NCI-H2107 (cell line): ENCODE measurements at places on chromosomes 7 and 10.

- DNase-seq = no peak
These were observed 155.8 kb downstream of the CHN2 start for GRCh38 chr7:29350351-29350750.

DNA sequence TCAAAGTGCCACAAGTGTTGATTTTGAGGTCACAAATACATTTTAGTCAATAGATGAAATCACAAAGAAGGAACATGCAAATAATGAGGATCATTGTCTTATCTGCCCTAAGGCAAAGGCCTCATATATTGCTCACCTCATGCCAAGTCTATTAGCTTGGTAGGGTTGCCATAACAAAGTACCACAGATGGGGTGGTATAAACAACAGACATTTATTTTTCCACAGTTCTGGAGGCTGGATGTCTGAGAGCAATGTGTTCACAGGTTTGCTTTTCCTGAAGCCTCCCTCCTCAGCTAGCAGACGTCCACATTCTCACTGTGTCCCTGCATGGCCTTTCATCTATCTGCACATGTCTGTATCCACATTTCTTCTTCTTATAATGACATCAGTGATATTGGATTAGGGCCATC lies 59.6 kb downstream of the RELN start:
- peak; percentile 4 for DNase-seq

DNA sequence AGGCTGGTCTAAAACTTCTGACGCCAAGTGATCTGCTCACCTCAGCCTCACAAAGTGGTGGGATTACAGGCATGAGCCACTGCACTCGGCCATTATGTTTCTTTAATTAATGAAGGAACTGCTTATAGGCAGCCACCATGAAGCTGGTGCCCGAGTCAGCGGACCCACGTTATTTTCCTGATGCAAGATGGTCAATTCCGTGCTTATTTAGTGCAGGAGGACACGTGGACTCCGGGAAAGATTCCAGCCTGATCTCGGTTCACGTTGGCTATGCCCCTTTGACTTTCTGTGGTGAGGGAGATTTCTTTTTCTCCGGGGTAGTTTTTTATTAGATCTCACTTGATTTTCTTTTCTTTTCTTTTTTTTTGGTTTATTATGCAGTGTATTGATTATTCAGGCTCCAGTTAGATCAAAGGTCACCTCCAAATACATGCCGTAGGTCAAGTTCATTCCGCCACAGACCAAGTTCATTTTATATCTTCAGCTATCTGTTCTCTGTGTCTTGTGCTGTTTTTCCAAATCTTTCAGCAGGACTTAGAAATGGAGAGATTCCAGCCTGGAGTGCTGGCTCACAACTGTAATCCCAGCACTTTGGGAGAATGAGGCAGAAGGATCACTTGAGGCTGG lies 8.3 kb downstream of the CAMK1D start:
- DNase-seq = no peak

DNA sequence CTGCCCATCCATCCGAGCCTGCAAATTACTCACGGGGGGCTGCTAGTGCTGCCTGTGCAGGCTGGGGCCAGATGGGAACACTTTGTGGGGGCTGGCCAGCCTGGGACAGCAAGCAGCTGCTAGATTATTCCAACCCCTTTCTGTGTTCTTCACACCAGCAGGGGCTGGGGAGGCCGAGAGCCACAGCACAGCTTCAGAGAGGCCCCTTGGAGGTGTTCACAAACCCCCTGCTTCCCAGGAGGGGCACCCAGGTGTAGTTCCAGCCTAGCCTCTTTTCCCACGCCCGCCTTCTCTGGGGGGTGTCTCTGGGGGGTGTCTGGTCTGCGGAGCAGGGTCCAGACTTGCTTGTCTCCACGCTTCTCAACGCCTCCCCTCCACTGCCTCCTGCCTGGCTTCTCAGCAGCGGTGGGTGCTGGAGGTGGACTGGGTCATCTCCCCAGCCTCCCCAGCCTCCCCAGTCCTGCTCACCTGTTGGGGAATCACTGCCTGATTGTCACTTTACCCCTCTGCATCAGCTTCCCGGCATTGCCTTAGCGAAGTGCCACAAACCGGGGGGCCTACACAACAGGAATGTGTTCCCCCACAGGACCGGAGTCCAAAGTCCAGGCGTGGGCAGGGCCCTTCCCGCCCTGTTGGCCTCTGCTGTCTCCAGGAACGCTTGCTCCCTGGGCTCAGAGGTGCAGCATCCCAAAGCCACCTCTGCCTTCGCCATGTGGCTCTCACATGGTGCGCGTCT lies 74.0 kb upstream of the EN2 start:
- DNase-seq = no peak

- DNase-seq = no peak
These were observed 11.0 kb downstream of the KIAA1217 start for GRCh38 chr10:24219963-24220362.

GRCh38 chr10:17712053-17712452 lies 39.9 kb upstream of the TMEM236 start:
- DNase-seq = no peak

DNA sequence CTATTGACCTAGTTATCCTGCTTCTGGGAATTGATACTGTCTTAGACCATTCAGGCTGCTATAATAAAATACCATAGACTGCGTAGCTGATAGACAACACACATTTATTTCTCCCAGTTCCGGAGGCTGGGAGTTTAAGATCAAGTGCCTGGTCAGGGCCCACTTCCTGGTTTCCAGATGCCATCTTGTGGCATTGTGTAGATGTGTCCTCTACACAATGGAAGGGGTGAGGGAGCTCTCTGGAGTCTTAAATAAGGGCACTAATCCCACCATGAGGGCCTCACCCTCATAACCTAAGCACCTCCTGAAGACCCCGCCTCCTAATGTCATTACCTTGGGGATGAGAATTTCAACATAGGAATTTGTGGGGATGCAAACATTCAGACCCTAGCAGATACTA lies 62.4 kb downstream of the SLC35B4 start:
- DNase-seq = no peak

DNA sequence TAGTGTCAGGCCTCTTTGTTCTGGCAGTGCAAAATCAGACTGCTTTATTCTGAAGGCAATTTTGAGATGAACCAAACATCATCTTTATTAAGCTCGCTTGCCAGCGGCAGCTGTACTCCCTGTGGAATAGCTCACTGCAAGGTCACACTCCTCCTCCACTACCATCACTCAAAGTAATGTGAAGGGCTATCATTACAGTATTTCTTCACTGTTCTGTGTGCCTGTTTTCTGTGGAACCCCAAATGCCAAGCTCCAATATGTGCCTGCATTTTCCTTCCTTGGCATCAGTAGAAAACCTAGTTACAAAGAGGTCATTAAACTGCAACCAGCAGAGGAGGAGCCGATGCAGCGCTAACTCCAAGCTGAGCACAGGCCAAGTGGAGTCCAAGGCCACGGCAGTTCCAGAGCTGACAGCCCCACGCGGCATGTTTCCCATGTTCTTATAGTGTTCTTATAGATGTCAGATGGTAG lies 21.4 kb downstream of the BCCIP start:
- no peak for DNase-seq

- no peak for DNase-seq
These were observed 56.9 kb upstream of the TNS3 start for GRCh38 chr7:47638679-47639315.

DNA sequence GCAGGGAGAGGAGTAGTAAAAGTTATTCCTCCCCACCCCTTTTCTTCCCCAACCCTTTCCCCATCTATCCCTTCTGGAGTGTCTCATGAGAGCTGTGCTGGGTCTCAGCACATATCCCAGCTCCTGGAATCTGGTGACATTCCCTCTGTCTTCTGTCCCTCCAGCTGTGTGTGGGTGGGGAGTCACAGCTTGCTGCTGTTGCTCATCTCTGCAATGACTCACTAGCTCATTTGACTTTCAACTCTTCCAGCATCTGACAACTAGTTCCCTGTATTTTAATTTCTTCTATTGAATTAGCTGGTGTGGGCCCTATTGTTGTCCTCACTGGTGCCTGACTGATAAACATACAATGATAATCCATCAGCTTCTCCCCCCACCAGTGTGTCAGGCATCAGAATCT lies 198.9 kb upstream of the AUTS2 start:
- DNase-seq = no peak

GRCh38 chr7:130151591-130152492 lies 53.4 kb downstream of the TMEM209 start:
- DNase-seq = no peak

GRCh38 chr10:129365767-129366402 lies 101.2 kb upstream of the MGMT start:
- no peak for DNase-seq

DNA sequence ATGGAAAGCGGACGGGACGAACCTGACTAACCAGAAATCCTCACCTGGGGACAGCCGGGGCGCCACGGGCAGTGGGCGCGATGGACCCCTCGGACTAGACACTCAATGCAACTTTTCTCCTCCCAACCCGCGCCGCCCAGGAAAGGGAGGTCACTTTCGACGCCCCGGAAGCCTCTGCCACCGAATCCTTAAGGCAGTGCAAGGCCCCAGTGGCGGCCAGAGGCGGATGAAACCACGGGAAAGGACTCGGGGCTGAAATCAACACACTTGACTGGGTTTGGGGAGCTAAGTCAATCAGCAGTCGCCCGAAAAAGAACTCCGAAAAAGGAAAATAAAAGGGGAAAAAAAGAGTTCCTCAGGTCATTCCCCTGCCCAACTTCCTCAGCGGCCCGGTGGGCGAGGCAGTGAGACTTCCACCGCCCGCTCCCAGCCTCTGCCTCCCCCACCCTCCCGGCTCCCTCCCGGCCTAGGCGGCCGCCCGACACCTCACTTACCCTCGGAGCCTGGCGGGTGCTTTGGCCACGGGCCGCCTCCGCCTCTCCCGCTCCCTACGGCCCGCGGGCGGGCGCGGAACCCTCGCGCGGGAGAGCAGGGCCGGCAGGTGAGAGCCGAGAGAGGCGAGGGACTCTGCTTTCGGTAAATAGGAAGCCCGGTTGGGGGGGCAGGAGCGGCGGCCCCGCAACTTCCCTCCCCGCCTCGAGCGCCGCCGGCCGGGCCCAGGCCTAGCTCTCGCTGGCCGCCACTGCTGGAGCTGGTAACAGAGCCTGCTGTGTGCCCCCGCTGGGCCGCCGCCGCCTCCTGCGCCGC lies 518 bp downstream of the WAPL start:
- no peak for DNase-seq

- DNase-seq = no peak
These were observed 58.2 kb downstream of the TMEM270 start for GRCh38 chr7:73918926-73919693.

DNA sequence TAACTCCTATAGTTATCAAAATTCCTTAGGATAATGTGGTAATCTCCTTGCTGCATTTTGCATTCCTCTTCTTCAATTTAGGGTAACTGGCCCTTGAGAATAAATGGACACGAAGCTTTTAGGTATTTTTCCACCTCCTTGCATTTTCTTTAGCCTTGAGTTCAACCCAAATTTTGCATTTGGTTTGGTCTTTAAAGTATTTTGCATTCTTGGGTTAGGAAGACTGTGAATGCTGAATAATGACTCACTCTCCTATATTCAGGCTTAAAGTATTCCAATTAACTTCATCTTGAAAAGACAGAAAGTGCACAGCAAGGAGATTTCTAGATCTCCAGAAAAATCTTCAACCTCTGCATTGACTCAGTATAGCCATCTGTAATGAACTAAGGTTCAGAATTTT lies 47.3 kb downstream of the TFPI2 start:
- DNase-seq = no peak

GRCh38 chr7:129332254-129333035 lies 101.8 kb upstream of the STRIP2 start:
- no peak for DNase-seq

DNA sequence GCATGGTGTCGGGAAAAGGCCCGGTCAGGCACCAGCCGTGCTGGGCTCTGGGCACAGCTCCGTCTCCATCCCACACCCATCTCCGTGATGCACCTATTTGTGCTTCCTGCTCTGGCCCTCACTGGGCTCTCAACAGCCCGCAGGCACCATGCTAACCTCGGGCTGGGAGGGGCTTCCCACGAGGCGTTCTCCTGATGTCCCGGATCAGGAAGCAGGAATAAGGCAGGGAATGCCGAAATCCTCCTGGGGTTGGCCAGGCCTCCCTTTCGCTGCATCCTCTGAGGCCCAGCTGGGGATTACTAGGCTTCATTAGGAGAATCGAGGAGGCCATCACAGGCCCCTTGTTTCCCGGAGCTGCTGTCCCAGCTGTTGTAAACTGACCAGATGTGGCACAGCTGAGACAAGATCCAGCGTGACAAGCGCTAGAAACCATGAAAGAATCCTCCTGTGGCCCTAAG lies 72.0 kb downstream of the FAM53B start:
- DNase-seq = no peak

- DNase-seq = no peak
These were observed 495.0 kb upstream of the MGMT start for GRCh38 chr10:128972036-128972405.

- no peak for DNase-seq
These were observed 923.6 kb downstream of the GATA3 start for GRCh38 chr10:8978100-8978499.

GRCh38 chr10:123782549-123782948 lies 109.1 kb downstream of the CPXM2 start:
- no peak for DNase-seq

DNA sequence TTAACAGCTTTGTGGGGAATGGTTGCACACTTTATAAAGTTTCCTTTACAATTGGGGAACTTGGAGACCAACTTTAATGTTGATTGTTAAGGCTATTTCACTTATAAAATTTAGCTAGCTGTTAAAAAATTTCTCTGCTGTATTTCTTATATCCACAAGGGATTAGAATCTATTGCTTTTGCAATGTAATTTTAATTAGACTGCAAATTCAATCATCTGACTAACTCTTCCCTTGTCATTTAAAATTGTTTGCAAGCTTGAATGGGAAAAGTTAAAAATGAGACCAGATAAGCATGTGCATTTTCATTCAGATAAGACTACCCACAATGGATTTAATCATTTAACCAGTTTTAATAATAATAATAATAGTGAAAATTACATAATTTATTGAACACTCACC lies 213.2 kb downstream of the BICC1 start:
- DNase-seq = no peak

GRCh38 chr10:29734962-29735627 lies 100.3 kb upstream of the SVIL start:
- DNase-seq = no peak

- no peak for DNase-seq
These were observed 91.6 kb downstream of the CXCL12 start for GRCh38 chr10:44293306-44293778.

- no peak for DNase-seq
These were observed 407 bp upstream of the MKRN1 start for GRCh38 chr7:140479739-140480084.

GRCh38 chr10:18219146-18219545 lies 78.9 kb downstream of the CACNB2 start:
- DNase-seq = no peak

DNA sequence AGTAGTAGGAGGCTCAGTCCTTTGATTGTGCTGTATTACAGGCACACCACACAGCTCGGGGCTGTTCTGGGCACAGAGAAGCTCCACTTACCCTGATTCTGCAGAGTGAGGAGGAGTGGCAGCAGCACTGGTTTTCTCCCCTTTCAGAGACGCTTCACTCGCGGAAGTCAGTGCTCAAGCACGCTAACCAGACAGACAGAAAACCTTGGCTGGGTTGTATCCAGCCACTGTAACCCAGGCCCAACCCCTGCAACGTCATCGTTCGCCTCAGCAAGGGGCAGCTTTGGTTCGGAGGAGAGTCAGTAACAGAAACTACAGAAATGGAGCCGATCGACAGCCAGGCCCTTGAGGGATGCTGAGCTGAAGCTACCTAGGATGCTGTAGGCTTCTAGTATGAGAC lies 171.0 kb downstream of the SLC16A9 start:
- no peak for DNase-seq
